Hindlimb muscle (tissue), 1 donor: ENCODE measurements at places on chromosomes 4 and X. TPM values are rescaled to one million over a fixed set of nuclear protein-coding genes. Genes with fewer than 3 reads are reported as not detected.

Gene AKAP14
- not detected for polyA plus RNA-seq

Gene SLC35A2
- 16.4 TPM for polyA plus RNA-seq

DNA sequence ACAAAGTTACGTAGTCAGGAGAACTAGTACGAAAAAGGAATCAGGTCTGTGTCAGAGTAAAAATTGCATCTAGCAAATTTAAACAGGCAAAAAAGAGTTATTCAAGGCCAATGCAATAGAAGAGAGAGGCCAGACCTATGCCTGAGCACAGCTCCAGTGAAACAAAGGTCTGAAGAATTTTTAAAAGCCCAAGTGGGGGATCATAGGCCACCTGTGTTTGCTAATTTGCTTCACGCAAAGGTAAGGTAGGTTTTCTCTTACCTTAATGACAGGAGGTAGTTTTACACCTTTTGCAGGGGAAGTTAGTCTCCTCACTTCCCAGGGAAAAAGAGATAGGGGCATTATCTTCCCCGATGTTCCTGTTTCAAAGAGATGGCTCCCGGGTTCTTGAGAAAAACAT is 448.6 kb upstream of the TECRL start:
- DNase-seq = no peak

Gene ARL9
- polyA plus RNA-seq = 0.25 TPM

GRCh38 chrX:136192839-136193414 is 45.6 kb downstream of the FHL1 start:
- no peak for DNase-seq

DNA sequence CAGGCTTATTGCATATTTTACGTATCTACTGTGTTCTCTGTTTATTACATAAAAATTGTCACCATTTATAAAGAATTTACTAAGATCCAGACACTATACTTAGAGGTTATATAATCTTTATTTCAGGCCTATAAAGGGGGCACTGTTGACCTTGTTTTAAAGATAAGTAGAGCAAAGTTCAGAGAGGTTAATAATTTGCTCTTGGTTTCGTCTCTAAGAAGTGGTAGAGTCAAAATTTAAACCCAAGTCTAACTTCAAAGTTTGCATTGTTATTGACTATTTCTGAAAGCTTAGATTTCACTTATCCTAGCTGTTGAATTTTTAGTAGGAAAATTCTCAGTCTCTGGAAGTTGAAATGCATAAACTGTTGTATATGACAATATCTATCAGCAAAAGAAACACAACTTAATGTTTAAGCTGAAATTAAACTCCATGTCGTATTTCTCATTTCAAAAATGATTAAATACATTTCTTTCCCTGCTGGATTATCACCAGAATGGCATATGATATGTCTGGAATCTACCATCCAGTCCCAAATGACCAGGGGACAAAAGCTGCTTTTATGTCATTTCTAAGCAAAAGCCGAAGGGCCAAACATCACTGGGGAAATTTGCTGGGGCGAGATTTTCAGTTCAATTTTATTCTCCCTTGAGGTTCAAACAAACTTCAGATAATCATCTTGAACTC is 138.4 kb downstream of the SLC7A11 start:
- DNase-seq = no peak

- DNase-seq = no peak
Observed at GRCh38 chr4:153668647-153669046, 15.4 kb upstream of the TLR2 start.

Gene MAGEA1
- polyA plus RNA-seq = not detected

Gene SNCA
- polyA plus RNA-seq = 9.6 TPM

- no peak for DNase-seq
Observed at GRCh38 chr4:109979920-109980717, 67.4 kb downstream of the EGF start.

- no peak for DNase-seq
Observed at GRCh38 chr4:2954358-2955185, 8.6 kb downstream of the NOP14 start.

DNA sequence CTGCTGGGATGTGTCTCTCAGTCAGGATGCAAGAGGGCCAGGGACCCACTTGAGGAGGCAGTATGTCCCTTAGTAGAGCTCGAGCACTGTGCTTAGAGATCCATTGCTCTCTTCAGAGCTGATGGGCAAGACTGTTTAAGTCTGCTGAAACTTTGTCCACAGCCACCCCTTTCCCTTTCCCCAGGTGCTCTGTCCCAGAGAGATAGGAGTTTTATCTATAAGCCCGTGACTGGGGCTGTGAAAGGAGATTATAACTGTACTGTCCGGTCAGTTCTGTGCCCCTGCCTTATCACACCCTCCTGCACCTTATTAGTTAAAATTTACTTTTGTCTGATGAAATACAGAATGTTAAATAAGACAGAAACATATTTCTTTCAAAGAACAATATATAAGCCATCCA is 378.4 kb downstream of the PABPC4L start:
- no peak for DNase-seq

Gene NDNF
- polyA plus RNA-seq = 6.8 TPM

DNA sequence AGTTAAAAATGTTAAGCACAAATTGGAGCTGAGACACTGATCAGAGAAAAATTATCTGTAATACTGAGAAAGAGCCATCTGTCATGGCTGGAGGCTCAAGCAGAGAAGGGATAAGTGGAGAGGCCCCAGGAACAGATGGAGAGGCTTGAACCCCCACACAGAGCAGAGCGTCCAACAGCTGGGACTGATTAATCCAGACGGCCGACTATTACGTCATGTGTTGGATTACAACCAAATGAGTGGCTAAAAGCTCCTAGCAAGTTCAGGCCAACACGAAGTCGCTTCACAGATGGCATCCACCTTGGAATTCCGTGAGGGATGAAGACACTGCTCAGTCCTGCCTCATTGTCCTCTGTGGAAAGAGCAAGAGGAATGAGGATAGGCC is 57.7 kb upstream of the ATXN3L start:
- DNase-seq = peak; percentile 56

GRCh38 chrX:138875472-138875871 is 164.0 kb upstream of the FGF13 start:
- DNase-seq = no peak

Gene SSX4B
- not detected for polyA plus RNA-seq

- DNase-seq = peak; percentile 19
Observed at GRCh38 chr4:83010111-83010521, 507 bp downstream of the LIN54 start.

Gene PRDM8
- polyA plus RNA-seq = 17.1 TPM

- no peak for DNase-seq
Observed at GRCh38 chr4:107654694-107655093, 65.3 kb downstream of the PAPSS1 start.

Gene ETDB
- polyA plus RNA-seq = not detected

Gene SLC26A1
- 6.0 TPM for polyA plus RNA-seq

DNA sequence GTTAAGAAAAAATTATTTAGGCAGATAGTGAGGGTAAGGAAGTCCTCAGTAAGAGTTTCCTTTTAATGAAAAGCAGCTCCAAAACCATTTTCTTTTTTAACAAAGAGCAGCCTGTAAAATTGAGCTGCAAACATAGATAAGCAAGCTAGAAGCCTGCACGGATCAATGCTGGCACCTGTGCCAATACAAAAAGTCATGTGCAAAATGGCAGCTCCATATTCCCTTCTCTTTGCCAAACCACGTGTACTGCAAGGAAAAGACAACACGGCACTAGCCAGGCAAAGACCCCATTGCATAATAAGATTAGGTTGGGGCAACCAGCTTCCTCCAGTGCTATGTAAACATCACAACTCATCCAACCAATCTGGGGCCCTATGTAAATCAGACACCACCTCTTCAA is 268.4 kb upstream of the INTU start:
- no peak for DNase-seq

Gene RS1
- 0.06 TPM for polyA plus RNA-seq

DNA sequence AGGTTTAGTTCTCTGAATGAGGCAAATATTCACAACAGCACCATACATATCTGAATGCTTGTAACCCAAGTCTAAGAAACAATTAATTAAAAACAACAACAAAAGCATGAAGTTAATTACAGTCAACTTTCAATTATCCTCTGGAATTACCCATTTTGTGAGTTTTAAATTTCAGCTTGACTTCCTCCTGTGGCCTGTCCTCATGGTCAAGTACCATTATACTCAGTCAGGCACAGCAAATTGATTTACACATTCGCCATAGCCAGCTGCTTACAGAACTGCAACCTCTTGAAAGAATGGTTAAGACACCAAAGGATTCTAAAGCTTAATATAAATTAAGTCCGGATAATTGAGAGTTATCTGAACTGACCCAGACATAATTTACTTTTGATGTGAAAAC is 306.5 kb downstream of the CAMK2D start:
- no peak for DNase-seq

Gene TNIP3
- polyA plus RNA-seq = 0.15 TPM

Gene TMEM271
- polyA plus RNA-seq = not detected

- DNase-seq = no peak
Observed at GRCh38 chrX:153517946-153518834, 748 bp downstream of the ATP2B3 start.

DNA sequence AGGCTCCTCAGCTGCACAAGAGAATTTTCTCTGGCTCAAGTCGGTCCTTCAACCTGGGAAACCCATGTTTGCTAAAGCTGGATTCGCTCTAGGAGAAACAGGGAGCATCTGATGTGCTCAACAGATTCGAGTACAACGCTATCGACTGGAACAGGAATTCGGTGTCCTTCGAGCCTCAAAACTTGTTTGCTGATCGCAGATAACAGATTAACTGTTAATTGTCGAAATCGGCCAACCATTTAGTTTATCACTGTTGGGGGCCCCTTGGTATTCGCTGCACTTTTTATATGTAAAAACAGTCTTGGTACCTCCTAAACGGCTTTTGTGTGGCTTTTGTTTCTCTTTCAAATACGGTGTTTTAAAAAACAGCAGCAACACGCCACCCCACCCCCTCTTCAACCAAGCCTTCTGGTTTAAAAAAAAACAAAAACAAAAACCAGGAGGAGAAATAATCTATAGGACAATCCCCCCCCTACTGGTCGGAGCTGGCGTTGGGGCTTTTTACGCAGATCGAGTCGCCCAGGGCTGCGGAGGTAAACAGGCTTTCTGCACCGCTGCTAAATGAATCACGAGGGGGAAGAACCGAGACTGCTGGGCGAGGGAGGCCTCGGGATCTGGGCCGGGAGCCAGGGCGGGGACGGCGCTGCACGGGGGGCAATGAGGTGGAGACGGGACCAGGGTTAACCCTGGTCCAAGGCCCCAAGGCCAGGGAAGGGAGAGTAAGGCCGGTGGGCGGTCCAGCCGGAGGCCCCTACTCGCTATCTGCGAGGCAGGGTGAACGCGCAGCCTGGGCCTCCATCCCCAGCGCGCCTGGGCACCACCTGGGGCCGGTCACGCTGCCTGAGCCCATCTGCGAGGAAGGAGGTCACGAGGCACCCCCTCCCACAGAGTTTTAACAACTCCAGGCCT is 71.7 kb upstream of the BCOR start:
- DNase-seq = peak; percentile 73

Gene HHIP
- polyA plus RNA-seq = 3.2 TPM

- DNase-seq = no peak
Observed at GRCh38 chrX:77398330-77398954, 48.7 kb upstream of the FGF16 start.

- DNase-seq = no peak
Observed at GRCh38 chrX:19709117-19709811, 178.1 kb downstream of the SH3KBP1 start.

GRCh38 chr4:123495530-123495929 is 98.9 kb downstream of the SPRY1 start:
- DNase-seq = no peak

- DNase-seq = no peak
Observed at GRCh38 chr4:123365412-123365811, 31.2 kb upstream of the SPRY1 start.
